Activated naive CD8-positive, alpha-beta T cell treated with anti-CD3 and anti-CD28 coated beads, Interleukin-2, amount 10 ng/mL, durations not matched to agents 7 days and 5 days (primary cell): ENCODE measurements at places on chromosomes 13 and 19. TPM values are rescaled to one million over a fixed set of nuclear protein-coding genes. Genes with fewer than 3 reads are reported as not detected.
A peak's percentile ranks its signal among the peaks of the same experiment; 100 is the strongest.

DNA sequence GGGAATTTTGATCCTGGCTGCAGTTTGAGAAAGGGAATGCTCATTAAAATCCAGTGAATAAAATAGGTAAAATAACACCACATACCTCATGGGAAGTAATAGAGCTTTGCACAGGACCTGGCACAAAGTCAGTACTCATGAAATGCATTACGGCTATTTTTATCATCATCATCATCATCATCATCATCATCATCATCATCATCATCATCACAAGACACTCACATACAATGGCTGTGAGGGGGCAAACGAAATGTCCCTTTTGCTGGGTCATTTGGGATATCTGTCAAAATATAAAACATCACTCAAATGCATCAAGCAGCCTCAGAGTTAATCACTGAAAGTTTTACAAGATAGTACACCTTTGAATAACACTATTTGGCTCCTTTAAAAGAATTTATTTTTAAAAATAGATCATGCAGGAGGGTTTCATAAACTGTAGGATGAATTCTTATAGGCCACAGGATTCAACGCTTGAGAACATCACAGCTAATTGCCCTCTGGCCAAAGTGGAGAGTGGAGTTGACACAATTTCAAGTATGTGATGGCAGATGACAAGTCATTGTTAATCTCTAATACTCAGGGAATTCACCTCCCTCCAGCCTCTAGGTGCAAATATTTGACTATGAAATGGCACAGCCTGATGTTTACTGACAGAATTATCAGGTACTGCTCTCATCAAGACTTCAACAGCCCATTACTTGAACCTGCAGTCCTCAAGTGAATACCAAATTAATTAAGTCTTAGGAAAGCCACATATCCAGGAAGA lies 14.2 kb upstream of the ZNF599 start:
- no peak overlapping the region for H3K27ac ChIP-seq
- no peak for DNase-seq
- H3K36me3 ChIP-seq: no peaks in the 10 kb centered on the region

SHD gene
- not detected for total RNA-seq

DNA sequence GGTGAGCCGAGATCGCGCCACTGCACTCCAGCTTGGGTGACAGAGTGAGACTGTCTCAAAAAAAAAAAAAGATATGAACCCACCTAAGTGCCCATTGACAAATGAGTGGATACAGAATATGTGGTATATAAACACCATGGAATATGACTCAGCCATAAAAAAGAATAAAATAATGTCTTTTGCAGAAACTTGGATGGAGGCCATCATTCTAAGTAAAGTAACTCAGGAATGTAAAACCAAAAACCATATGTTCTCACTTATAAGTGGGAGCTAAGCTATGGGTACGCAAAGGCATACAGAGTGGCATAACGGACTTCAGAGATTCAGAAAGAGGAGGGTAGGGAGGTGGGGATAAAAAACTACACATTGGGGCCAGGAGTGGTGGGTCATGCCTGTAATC lies 29.5 kb downstream of the PLA2G4C start:
- H3K36me3 ChIP-seq: no peaks in the 10 kb centered on the region
- DNase-seq: no peak
- H3K27ac ChIP-seq: no peak overlapping the region

ZNF568 gene
- 14.7 TPM for total RNA-seq

- peaks cover 49% of the 10 kb centered on the region for H3K27me3 ChIP-seq
- H3K4me3 ChIP-seq: no peak overlapping the region
- no peak for DNase-seq
- H3K36me3 ChIP-seq: no peaks in the 10 kb centered on the region
- peaks cover 6% of the 10 kb centered on the region for H3K4me1 ChIP-seq
Measured at GRCh38 chr19:51460164-51460992, 2.1 kb upstream of the SIGLEC8 start.

- H3K27ac ChIP-seq: no peak overlapping the region
- H3K4me3 ChIP-seq: no peak overlapping the region
- no peaks in the 10 kb centered on the region for H3K4me1 ChIP-seq
- no peaks in the 10 kb centered on the region for H3K27me3 ChIP-seq
Measured at GRCh38 chr13:65966991-65967451, 1263.1 kb downstream of the PCDH9 start.

ATP4A gene
- not detected for total RNA-seq

DNA sequence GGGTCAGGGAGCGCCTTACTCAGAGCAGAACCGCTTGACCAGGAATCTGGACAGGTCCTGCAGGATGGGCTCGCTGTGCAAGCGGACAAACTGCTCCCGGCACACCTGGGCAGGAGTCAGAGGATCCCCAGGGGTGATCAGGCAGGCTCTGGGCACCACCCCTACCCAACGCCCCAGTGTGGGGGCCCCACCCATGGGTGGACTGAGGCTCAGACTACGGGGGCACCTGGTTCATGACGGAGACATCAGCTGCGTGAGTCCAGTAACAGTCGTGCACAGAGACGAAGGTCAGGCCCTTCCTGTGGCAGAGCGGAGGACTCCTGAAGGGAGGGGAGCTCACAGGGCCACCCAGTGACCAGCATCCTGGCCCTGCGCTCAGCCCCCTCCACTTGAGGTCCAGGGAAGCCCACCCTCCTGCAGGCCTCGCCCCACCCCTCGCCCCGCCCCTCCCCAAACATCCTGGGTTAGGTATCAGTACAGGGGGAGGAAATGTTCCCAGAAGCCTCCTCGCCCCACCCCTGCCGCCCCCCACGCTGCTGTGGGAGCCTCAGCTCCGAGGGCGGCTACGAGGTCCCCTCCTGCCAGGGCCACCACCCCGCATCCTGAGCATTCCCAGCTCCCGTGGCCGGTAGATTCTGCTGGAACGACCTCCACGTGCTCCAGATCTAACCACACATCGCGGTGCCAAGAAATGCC lies 15.6 kb downstream of the POLRMT start:
- H3K4me3 ChIP-seq: no peak overlapping the region
- peaks cover 3% of the 10 kb centered on the region for H3K4me1 ChIP-seq
- no peak for DNase-seq
- peaks cover 12% of the 10 kb centered on the region for H3K36me3 ChIP-seq
- H3K27me3 ChIP-seq: no peaks in the 10 kb centered on the region
- H3K27ac ChIP-seq: no peak overlapping the region

DNA sequence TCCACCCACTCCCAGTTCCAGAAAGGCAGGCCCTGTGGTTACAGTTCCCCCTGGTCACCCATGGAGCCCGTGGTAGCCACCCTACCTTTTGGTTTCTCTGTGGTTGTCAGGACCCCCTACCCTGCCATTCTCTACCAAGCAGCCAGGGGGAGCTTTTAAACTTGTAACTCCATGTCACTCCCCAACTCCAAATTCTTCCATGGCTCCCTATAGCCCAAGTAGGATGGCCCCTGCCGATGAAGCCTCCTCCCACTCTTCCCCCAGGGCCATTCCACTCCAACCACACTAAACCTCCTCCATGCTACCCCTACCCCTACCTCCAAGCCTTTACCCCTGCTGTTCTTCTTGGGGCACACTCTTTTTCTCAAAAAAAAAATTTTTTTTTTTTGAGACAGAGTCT lies 2.2 kb downstream of the S1PR2 start:
- peaks cover 10% of the 10 kb centered on the region for H3K4me1 ChIP-seq
- H3K4me3 ChIP-seq: no peak overlapping the region
- H3K27me3 ChIP-seq: no peaks in the 10 kb centered on the region
- no peak overlapping the region for H3K27ac ChIP-seq

- H3K27ac ChIP-seq: no peak overlapping the region
- no peaks in the 10 kb centered on the region for H3K36me3 ChIP-seq
- DNase-seq: no peak
Measured at GRCh38 chr19:50711805-50712204, 7.8 kb downstream of the SHANK1 start.

NOP53 gene
- total RNA-seq: 434 TPM

- H3K4me3 ChIP-seq: no peak overlapping the region
- peaks cover 3% of the 10 kb centered on the region for H3K4me1 ChIP-seq
- no peaks in the 10 kb centered on the region for H3K27me3 ChIP-seq
- no peaks in the 10 kb centered on the region for H3K36me3 ChIP-seq
- no peak overlapping the region for H3K27ac ChIP-seq
- no peak for DNase-seq
Measured at GRCh38 chr13:48891586-48891985, 84.1 kb upstream of the FNDC3A start.

AXL gene
- total RNA-seq: 0.11 TPM

KIR3DL2 gene
- 0.36 TPM for total RNA-seq

ENOX1 gene
- not detected for total RNA-seq

DNA sequence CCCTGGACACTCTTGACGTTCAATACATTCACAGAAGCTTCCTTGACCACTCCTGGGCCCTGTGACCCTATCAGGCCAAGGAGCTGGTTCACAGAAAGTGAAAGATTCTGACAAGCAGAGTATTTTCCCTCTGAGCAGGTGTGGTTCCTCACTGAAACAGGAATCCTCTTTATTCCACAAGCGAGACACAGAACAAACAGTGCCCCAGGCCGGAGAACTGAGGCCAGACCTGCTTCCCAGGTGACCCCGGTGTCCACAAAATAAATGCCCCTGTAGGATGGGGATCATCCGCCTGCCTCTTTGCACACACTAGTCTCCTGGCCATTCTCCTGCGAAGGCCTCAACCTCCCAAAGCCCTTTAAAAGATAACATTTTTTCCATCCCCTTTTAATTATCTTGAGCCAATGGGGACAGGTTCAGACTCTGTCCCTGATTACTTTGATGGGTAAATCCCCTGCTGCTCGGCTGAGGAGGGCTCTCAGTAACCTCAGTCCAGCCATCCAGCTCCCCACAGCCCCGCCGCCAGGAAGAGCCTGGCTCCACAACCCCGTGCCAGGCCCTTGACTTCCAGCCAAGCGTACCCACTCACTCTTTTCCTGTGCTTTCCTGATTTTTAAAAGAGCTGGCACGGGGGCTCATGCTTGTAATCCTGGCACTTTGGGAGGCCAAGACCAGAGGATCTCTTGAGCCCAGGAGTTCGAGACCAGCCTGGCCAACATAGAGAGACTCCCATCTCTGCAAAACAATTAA lies 129.1 kb downstream of the FOXO1 start:
- no peak overlapping the region for H3K27ac ChIP-seq
- no peak overlapping the region for H3K4me3 ChIP-seq
- no peaks in the 10 kb centered on the region for H3K27me3 ChIP-seq
- no peaks in the 10 kb centered on the region for H3K36me3 ChIP-seq

ADGRL1 gene
- 16.4 TPM for total RNA-seq

DNA sequence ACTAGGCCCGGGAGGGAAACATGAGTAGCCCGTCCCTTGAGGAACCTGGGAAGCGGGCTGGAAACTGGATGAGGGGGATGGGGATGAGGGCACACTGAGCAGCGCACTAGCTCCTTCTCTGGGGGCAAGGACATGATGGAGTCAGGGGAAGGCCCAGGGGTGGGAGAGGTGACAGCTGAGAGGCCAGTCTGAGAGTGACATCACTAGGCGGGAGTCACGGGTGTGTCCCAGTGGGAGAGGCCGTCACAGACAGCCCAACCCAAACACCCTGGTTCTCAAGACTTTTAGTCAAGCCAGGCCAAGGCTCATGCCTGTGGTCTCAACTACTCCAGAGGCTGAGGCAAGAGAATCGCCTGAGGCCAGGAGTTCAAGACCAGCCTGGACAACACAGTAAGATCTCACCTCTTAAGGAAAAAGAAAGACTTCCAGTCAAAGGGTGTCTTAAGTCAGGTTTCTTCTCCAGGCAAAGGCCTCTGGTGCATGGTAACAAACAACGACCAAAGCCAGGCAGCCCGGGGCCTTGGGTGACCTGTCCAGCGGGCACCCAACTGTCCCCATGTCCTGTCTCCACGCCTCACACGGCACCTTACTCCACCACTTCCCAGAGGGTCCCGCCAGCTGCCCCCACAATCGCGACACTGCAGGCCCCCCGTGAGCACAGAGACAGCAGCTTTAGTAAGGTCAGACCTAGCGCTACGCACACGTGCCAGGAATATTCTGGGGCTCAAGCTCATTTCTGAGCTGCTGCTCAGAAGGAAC lies 25.5 kb upstream of the TIMM44 start:
- H3K27ac ChIP-seq: peak overlapping the region; percentile 3
- H3K27me3 ChIP-seq: no peaks in the 10 kb centered on the region
- DNase-seq: no peak
- H3K36me3 ChIP-seq: peaks cover 12% of the 10 kb centered on the region

DNA sequence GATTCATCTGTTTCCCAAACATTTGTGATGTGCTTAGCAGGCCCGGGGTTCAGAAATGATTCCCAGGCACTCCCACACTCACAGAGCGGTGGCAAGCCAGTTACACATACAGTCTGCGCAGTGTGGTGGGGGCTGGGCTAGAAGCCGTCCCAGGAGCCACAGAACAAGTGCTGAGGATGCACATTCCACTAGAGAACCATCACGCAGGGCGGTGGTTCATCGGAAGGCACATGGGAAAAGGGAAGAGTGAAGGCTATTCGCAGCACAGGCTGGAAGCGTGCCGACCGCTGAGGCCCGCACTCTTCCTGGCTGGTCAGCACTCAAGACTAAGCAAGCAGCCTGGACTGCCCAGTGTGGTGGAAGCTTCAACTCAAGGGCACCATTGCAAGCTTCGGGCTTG lies 126.3 kb upstream of the SLC7A1 start:
- no peaks in the 10 kb centered on the region for H3K36me3 ChIP-seq
- H3K27ac ChIP-seq: no peak overlapping the region
- DNase-seq: no peak
- H3K4me1 ChIP-seq: no peaks in the 10 kb centered on the region
- no peak overlapping the region for H3K4me3 ChIP-seq

GRCh38 chr19:3095441-3096191 lies 1.5 kb downstream of the GNA11 start:
- peaks cover 14% of the 10 kb centered on the region for H3K4me1 ChIP-seq
- H3K36me3 ChIP-seq: no peaks in the 10 kb centered on the region
- peaks cover 39% of the 10 kb centered on the region for H3K27me3 ChIP-seq
- no peak for DNase-seq
- peak overlapping the region; percentile 61 for H3K4me3 ChIP-seq
- no peak overlapping the region for H3K27ac ChIP-seq

- H3K4me1 ChIP-seq: peaks cover 7% of the 10 kb centered on the region
- DNase-seq: no peak
- H3K27ac ChIP-seq: no peak overlapping the region
- peaks cover 12% of the 10 kb centered on the region for H3K36me3 ChIP-seq
Measured at GRCh38 chr19:869245-870177, 10.0 kb downstream of the CFD start.

DNA sequence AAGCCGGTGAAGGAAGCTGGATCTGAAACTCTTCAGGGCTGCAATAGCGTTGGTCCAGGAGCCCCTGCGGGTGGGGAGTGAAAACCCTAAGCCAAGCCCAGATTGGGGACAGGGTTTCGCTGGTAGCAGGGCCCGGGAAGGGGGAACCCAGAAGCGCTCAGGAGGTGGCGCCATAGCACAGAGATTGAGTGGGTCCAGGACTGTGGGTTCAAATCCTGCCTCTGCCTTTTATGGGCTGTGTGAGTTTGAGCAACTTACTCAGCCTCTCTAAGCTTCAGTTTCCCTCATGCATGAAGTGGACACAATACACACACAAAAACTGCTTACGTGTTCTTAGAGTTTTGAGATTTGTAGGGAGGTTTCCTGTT lies 8.3 kb upstream of the SYCN start:
- H3K4me1 ChIP-seq: peaks cover 2% of the 10 kb centered on the region
- H3K27me3 ChIP-seq: no peaks in the 10 kb centered on the region
- no peaks in the 10 kb centered on the region for H3K36me3 ChIP-seq
- no peak overlapping the region for H3K4me3 ChIP-seq
- no peak overlapping the region for H3K27ac ChIP-seq

CGB3 gene
- total RNA-seq: not detected
